ENCODE measurements at places on chromosomes 7 and 10.

DNA sequence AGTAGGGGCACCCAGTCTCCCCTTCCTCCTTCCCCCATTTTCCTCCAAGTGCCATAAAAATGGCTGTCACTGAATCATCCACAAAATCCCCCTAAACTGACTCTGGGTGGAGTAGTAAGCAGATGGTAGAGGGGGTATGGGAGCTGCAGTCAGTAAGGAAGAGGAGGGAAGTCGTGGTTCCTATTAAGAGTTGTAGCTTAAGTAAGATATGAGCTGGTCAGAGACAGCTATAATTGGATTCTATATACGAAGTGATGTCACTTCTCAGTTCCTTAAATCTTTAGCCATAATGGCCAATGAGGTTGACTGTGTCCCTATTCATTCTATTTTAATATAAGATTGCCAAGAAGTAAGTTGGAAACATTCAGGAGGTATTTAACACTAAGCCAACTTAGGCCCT, 131.7 kb downstream of the SLC16A9 start:
- no peak for DNase-seq

DNA sequence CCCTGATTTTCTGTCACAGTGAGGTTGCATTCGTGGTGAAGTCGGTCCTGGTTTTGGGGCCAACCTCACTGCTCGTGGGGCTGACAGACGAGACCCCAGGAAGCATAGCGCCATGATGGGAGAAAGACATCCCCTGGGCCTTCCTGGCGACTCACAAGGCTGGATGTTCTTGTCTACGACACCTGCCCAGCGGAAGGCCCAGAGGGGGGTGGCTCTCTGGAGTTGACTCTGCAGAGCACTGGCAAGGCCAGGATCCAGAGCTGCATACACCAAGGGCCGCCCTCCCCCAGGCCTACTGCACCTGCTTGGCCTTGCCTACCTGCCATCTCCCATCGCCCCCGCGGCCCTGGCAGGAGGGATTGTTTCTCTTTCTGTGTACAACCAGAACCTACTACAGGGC, 608.9 kb downstream of the PTPRN2 start:
- no peak for DNase-seq

DNA sequence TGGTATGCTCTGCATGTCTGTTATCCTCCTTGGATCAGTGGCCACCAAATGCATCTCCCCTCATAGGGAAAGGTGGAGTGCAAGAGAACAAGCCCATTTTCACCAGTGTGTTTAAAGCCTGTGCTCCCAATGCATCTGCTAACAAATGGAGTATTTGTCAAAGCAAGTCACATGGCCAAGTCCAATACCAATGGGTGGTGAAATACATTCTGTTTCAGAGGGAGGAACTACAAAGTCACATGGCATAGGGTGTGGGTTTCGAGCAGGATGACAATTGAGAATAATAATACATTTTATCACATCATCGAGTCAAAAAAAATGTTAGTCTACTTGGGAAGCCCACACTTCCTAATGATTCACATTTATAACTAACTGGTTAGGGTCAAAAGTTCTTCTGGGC, 62.7 kb downstream of the SUGCT start:
- DNase-seq, result no peak

GRCh38 chr7:148114804-148115203, 475.8 kb upstream of the C7orf33 start:
- no peak for DNase-seq

DNA sequence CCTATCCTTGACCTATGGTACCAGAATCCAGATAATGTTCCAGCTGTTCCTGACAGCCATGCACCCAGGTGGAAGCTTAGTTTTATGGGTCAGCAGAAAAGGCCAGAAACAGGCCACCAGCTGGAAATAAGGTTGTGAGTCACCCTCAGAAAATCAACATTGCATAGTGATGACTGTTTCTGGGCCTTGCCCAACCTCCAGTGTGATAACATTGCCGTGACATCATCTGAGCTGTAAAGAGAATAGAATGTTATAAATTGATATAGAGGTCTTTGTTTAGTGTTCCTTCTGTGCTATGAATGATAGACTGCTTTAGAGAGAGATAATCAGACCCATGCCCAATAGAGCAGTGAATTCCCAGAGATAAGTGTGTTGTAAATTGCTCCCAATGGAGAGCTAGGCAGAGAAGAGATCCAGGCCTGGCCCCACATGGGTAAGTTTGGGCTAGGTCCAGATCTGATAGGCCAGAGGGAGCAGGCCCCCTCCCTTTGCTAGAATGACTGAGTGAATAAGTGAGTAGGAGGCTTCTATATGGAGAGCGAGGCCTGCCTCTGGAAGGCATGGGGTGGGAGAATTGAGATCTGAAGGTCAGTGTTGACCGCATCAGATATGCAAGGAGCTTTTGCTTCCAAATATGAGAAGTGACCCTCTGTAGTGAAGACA, 14.2 kb upstream of the HPS1 start:
- no peak for DNase-seq

DNA sequence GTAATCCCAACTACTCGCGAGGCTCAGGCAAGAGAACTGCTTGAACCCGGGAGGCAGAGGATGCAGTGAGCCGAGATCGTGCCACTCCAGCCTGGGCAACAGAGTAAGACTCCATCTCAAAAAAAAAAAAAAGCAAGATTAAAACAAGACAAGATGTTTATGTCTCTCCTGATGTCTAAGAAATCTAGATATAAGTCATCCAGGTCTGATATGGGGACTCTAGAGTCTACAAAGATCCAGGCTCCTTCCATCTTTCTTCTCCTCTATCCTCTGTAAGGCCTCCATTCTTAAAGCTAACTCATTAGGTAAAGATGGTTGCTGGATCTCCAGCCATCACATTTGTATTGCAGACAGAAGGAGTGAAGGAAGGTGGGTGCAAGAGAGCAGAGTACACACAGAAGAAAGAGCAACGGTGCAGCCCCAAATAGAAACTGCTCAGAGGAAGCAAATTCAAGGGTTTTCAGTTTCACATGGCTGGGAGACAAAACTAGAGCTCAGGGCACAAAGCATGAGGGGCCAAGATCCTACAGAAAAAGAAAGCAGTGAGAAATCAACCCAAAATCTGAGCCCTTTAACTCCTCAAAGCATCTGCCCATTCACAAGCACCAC, 57.6 kb downstream of the USP6NL start:
- DNase-seq, result no peak

- no peak for DNase-seq
These were observed 93.6 kb downstream of the TMEM178B start for GRCh38 chr7:141167381-141167964.

DNA sequence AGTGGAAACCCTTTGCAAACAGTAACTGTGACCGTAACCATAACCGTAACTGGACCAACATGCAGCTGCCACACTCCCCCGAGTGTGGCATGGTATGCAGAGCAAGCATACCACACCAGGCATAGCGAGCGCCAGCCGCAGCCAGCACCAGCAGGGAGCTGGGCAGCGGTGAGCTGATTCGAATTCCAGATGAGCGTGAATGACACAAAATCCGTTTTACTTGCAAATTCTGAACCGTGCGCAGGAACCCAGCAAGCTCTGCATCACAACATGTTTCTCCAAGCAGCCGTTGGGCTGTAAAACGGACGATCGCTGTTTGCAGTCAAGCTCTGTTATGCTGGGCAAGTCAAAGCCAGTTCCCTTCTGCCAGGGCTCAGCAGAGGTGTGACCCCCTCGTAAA, 111.1 kb downstream of the OAT start:
- DNase-seq, result no peak

GRCh38 chr10:98892523-98892922, 343.1 kb downstream of the HPSE2 start:
- no peak for DNase-seq

GRCh38 chr7:124460056-124460450, 305.5 kb downstream of the GPR37 start:
- DNase-seq, result no peak

DNA sequence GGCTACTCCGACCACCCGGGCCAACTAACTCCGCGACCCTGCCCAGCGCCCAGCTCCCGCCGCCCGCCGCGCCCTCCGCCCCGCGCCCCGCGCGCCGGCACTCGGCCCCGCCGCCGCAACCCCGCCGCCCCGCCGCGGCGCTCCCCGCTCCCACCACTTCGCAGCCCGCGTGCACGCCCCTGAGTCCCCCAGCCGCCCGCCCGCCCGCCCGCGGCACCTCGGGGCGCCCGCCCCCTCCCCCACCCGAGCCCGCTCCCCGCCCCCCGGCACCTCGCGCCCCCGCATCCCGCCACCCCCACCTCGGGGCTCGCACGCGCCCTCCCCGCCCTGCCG, 598 bp downstream of the JAZF1 start:
- no peak for DNase-seq

GRCh38 chr10:88886557-88886956, 6.5 kb downstream of the STAMBPL1 start:
- no peak for DNase-seq

DNA sequence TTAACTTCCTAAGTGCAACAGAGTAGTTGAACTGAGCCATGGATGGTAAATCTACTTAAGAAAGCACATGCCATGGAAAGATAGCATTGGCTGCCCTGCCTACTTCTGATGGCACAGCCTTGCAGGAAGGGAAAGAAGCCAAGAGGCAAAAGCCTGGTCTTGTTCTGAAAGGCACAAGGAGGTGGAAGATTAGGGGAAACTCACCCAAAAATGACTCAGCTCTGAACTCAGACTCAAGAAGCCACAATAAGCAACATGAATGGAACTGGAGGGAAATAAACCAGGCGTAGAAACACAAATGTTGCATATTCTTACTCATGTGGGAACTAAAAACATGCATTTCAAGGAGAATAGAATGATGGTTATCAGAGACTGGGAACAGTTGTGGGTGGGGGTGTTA, 20.8 kb upstream of the ALOX5 start:
- DNase-seq, result no peak

GRCh38 chr10:51066231-51066630, 8.1 kb upstream of the PRKG1 start:
- DNase-seq, result no peak

DNA sequence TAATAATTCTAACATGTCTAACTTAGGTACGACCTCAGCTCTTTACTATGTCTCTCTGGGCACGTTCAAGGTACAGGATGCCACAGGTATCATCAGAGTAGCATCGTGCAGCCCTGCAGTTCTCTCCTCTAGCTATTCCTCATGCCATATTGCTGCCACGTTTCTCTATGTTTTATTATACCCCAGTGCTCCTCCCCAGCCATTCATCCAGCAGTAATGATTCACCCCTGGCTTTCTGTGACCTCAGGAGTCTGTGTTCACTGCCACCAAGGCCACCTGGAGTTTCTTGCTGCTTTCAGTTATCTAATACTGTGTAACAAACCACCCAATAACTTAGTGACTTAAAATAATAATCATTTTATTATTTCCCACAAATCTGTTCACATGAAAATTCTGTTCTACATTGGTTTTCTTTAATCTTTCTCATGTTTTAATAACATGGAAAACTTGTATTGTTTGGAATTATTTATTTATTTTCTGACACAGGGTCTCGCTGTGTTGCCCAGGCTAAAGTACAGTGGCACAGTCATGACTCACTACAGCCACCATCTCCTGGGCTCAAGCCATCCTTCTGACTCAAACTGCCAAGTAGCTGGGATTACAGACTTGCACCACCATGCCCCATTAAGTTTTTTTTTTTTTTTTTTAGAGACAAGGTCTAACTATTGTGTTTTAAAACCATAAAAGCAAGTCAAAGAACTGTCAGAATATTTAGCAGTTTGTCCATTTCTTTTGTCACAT, 21.8 kb downstream of the REEP3 start:
- DNase-seq, result no peak

GRCh38 chr7:36923943-36924436, 199.7 kb upstream of the AOAH start:
- no peak for DNase-seq

- no peak for DNase-seq
These were observed at the start of gene IFIT1 for GRCh38 chr10:89391907-89392756. Gene IFIT1, plus strand, starts transcription at chr10:89392623. Its CDS starts 90 bp downstream, at chr10:89392713.

DNA sequence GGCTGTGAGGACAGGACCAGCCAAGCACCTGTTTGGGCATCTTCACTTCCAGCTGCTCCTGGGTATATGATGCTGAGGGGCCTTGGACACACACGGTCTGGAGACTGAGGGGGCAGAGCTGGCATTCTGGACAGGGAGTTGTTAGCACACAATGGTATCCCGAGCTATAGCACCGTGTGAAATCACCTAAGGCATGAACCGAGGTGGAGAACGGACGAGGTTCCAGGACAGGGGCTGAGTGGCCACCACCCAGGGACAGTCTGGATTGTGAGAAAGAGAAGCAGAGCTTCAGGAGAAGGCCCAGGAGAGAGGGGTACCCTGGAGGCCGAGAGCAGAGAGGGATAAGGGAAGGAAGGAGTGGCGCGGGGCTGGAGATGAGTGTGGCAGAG, 571.8 kb downstream of the TCERG1L start:
- DNase-seq, result no peak

GRCh38 chr7:27619492-27619891, 43.2 kb downstream of the HIBADH start:
- no peak for DNase-seq

DNA sequence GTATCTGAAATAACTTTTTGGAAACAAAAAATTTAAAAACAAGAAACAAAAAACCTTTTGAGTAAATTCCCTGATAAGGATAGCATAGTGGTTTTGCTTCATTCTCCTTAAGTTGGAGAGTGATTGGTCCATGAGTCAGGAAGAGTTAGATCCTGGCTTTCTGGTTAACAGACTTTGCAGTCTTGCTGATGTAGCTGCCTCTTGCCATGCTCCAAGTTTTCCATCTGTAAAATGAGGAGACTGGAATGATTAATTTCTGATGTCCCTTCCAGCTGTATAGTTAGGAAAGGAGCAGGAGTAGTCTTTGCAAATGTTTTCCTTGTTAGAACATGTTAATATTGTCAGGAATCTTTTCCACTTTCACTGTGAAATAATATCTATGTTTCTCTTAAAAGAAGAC, 266.6 kb downstream of the DNAJB9 start:
- DNase-seq, result no peak

- DNase-seq, result no peak
These were observed 38.8 kb upstream of the DNAH11 start for GRCh38 chr7:21504021-21504420.

DNA sequence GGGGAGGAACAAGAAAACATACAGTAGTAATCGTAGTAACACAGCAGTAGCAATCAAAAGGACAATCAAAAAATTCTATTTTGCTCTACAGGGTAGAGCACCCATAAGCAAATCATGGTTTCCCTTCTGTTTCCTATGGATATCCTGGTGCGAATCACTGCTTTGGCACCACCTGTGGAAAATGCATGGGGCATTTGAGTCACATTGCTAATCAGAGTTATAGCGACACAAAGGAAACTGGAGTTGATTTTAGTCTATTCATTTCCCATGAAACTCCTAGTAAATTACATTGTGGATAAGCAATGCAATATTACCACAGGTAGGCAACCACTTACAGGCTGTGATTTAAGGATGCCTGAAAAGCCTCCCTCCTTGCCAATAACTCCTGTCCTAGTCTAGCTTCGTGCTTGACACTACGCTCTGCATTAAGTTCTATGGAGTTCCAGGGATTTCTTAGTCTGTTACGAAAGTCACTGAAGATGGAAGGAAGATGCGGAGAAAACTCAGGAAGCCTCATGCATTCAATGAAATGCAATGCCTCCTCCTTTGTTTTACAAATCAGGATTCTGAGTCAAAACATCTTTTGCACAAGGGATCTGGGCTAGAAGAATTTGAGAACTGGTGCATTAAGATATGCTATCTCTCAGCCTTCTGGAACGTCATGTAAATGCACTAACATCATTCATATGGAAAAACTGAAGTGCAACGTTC, 188.4 kb downstream of the DGKI start:
- no peak for DNase-seq

Data from activated CD8-positive, alpha-beta memory T cell treated with anti-CD3 and anti-CD28 coated beads for 1 hour (primary cell).